Smooth muscle cell of the coronary artery (primary cell): ENCODE measurements at places on chromosomes 1 and 21. TPM values are rescaled to one million over a fixed set of nuclear protein-coding genes. Genes with fewer than 3 reads are reported as not detected.

Gene OTUD7B
- 12.3 and 12.4 TPM in 2 replicates for total RNA-seq

Gene ATP1A2
- total RNA-seq, result under 0.01 and 0.08 TPM in 2 replicates

Gene SZT2
- total RNA-seq, result 18.0 and 34.6 TPM in 2 replicates

Gene IVNS1ABP
- total RNA-seq, result 18.6 and 71.0 TPM in 2 replicates

Gene ABCA4
- 0.15 and 1.1 TPM in 2 replicates for total RNA-seq

Gene IGSF9
- total RNA-seq, result 0.12 TPM in 1 of 2 replicates, not detected in the other

Gene AMY1C
- not detected in 2 replicates for total RNA-seq

Gene RPTN
- 0.70 TPM in 1 of 2 replicates, not detected in the other for total RNA-seq

Gene ZBED6
- total RNA-seq, result 2.7 and 8.4 TPM in 2 replicates

Gene NPPA
- not detected in 2 replicates for total RNA-seq

Gene PNRC2
- 75.7 and 120 TPM in 2 replicates for total RNA-seq

Gene FCRL2
- not detected in 2 replicates for total RNA-seq

Gene LCE1A
- not detected in 2 replicates for total RNA-seq

Gene IFNAR1
- 9.9 and 16.0 TPM in 2 replicates for total RNA-seq

Gene RSPH1
- total RNA-seq, result 0.12 TPM in 1 of 2 replicates, not detected in the other

Gene CD84
- total RNA-seq, result not detected in 2 replicates

Gene UMODL1
- total RNA-seq, result under 0.01 TPM in 1 of 2 replicates, not detected in the other

Gene AADACL4
- not detected in 2 replicates for total RNA-seq

Gene LHX8
- total RNA-seq, result 0.59 TPM in 1 of 2 replicates, not detected in the other

Gene SPRR5
- total RNA-seq, result not detected in 2 replicates

Gene SPRTN
- total RNA-seq, result 14.7 and 35.2 TPM in 2 replicates

Gene SPTA1
- total RNA-seq, result 0.12 TPM in 1 of 2 replicates, not detected in the other

Gene TSACC
- total RNA-seq, result not detected in 2 replicates

Gene NOS1AP
- total RNA-seq, result 0.08 TPM in 1 of 2 replicates, not detected in the other

Gene SLFNL1
- total RNA-seq, result 0.15 and 0.35 TPM in 2 replicates

Gene FCMR
- not detected in 2 replicates for total RNA-seq

Gene ZCCHC17
- total RNA-seq, result 29.3 and 39.4 TPM in 2 replicates

Gene AHCYL1
- total RNA-seq, result 58.8 and 59.9 TPM in 2 replicates
